ENCODE measurements at places on chromosomes 6 and 20. TPM values are rescaled to one million over a fixed set of nuclear protein-coding genes. Genes with fewer than 3 reads are reported as not detected.

DNA sequence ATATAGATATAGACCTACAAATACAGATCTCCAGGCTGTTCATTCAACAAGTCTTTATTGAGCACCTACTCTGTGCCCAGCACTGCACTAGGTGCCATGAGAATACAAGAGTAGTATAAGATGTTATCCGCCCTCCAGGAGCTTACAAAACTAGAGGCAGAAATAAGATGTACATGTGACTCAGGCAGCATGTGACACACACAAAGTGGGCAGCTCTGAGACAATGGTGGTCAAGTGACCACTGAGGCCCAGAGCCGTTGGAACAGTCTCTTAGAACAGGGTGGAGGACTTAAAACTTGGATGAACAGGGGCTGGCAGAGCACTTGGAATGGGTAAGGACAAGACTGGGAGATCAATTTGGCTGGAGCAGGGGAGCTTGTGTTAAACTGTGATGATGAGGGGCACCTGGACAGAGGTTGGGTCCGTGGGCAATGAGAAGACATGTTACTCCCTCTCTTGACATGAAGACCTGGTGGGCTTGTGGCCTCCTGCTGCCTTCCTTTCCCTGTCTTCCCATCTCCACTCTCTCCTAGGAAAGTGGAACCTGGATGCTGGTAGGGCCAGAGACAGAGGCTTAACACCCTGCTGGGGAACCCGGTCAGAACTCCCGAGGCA lies 21.2 kb downstream of the TRIM15 start:
- no peak overlapping the region for H3K4me3 ChIP-seq
- H3K36me3 ChIP-seq: peaks cover 44% of the 10 kb centered on the region
- H3K27me3 ChIP-seq: peaks cover 2% of the 10 kb centered on the region
- no peaks in the 10 kb centered on the region for H3K4me1 ChIP-seq

GRCh38 chr6:130557481-130558112 lies 191.8 kb downstream of the TMEM200A start:
- no peak overlapping the region for H3K27ac ChIP-seq
- H3K4me1 ChIP-seq: peaks cover 36% of the 10 kb centered on the region
- H3K4me3 ChIP-seq: no peak overlapping the region
- no peaks in the 10 kb centered on the region for H3K27me3 ChIP-seq
- no peak for DNase-seq

DNA sequence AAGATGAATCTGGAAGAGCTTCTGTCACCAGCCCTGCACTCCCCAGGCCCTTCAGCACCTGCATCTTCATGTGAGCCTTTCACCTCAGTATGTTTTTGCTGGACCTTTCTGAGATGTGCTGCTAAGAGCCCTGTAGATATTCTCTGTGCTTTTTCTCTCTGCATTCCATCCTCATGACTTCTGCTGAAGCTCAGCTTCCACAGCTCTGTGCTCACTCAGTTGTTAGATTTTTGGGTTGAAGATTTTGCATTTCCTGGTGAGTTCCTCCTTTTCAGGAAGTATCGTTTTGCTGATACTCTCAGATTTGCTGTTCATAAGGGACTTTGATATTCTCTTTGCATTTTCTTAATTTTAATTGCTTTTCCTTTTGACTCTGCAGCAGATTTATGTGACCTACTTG lies 18.3 kb downstream of the KIAA1586 start:
- peak overlapping the region; percentile 13 for H3K27ac ChIP-seq
- no peak for DNase-seq
- H3K27me3 ChIP-seq: no peaks in the 10 kb centered on the region
- no peak overlapping the region for H3K4me3 ChIP-seq
- peaks cover 7% of the 10 kb centered on the region for H3K36me3 ChIP-seq

DNA sequence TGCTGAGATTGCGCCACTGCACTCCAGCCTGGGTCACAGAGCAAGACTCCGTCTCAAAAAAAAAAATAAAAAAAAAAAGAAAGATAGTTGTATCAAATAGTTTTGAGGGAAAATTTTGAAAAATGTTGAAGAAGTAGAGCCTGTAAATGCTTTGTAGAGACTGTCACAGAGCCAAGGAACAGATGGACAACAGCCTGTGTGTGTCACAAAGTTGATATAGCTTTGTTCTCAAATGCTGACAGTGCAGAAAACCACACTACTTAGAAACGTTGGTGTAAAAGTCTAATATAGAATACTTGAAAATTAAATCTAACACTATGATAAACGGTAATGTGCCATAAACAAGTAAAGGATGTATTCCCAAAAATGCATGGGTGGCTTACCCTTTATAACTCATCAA lies 25.4 kb downstream of the PTK7 start:
- no peak overlapping the region for H3K4me3 ChIP-seq
- no peak overlapping the region for H3K27ac ChIP-seq
- peaks cover 1% of the 10 kb centered on the region for H3K36me3 ChIP-seq
- H3K27me3 ChIP-seq: no peaks in the 10 kb centered on the region
- no peak for DNase-seq

GNAS-AS1 gene
- 1.1 TPM for total RNA-seq

SIM1 gene
- total RNA-seq: 3.8 TPM

Measured in chondrocyte (in vitro differentiated cells).